Articular chondrocyte of knee joint (primary cell): ENCODE measurements at places on chromosomes 5 and 9. TPM values are rescaled to one million over a fixed set of nuclear protein-coding genes. Genes with fewer than 3 reads are reported as not detected.

The NPR3 gene
- 82.1 and 154 TPM in 2 replicates for total RNA-seq

The HTR1A gene
- not detected in 2 replicates for total RNA-seq

The LHX3 gene
- total RNA-seq: not detected in 2 replicates

The FGFR4 gene
- total RNA-seq: 0.11 and 0.26 TPM in 2 replicates

The LURAP1L gene
- 6.9 and 11.7 TPM in 2 replicates for total RNA-seq

The SPTAN1 gene
- 386 and 406 TPM in 2 replicates for total RNA-seq

The GRXCR2 gene
- not detected in 2 replicates for total RNA-seq

The ABCA1 gene
- 55.0 and 67.4 TPM in 2 replicates for total RNA-seq
